ENCODE measurements at places on chromosomes 3 and 15.

DNA sequence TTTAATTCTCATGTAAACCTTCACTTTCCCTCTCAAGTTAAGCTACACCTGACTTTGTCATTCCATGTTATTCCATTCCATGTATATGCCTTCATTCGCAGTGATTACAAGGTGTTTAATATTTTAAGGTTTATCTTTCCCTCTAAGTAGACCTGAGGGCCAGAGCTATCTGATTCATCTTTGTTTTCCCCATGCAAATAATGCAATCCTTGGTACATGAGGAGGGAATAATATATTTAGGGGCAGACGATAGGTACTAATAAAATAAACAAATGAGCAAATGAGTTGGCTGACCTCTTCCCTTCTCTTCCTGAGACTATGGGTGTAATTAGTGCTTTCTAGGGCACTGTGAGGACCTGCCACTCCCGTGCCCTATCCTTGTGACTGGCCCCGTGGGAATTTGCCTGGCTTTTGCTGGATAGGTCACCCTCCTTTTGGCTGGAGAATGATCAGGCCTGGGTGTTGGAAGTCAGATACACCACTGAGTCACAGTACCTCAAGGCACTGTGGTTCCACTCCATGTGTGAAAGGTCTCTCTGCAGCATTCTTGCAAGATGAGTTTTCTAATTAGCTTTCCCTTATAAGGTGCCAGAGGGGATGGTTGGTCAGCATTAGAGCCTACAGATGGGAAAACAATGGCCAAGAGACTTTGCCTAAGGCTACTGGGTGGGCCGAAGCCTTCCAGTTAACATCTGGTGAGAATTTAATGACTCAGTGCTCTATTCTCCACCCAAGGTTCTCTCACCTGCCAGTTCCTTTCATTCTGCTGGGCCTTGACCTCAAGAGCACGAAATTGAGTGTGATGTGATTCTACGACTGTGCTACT lies 183.2 kb downstream of the P3H2 start:
- no peak for DNase-seq

DNA sequence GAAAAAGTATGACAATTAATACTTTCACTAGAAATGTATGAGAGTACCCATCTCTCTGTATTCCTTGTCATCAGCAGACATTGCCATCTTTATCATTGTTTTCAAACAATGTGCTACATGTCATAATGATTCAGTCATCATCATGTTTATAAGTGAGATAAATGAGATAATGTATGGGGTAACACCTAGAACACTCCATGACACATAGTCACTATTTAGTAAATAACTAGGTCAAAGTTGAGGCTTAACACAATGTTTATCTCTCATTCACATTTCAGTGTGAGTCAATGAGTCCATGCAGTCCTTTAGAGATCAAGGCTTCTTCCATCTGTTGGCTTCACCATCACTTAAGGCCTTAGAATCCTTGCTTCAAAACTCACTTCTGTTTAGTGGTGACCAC lies 70.0 kb downstream of the NLGN1 start:
- DNase-seq, result no peak

GRCh38 chr15:60935130-60935529 lies 294.0 kb downstream of the RORA start:
- DNase-seq, result no peak

DNA sequence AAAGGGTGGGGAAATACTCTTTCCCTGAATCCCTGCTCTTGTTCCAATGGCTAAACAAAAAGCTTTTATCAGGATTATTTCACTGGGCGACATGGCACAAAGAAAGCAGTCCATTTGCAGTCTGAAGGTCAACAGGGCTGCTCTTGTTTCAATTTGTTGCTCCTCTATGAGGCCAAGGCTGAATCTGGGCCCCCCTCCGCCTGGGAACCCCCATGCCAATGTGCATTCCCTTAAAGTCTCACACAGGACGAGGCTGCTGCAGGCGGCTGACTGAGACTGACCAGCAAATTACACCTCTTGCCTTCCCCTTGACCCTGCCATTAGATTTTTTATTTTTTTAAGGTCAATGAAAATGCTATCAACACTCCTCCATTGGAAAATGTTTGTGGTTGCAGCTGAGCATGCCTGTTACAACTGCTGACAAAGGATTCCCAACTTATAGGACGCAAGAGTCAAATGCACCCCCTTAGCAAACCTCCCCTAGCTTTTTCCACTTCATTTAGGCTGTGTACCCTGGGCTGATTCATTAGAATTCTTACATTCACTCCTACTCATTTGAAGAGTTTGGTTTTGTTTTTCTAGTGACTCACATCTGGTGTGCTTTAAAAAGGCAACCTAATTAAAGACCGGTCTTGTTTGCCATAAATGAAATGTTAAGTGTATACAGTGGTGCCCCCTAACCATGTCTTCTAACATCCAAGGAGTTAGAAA lies 60.8 kb upstream of the ARHGEF3 start:
- DNase-seq, result no peak

GRCh38 chr3:180631317-180631716 lies 29.4 kb downstream of the TTC14 start:
- no peak for DNase-seq

DNA sequence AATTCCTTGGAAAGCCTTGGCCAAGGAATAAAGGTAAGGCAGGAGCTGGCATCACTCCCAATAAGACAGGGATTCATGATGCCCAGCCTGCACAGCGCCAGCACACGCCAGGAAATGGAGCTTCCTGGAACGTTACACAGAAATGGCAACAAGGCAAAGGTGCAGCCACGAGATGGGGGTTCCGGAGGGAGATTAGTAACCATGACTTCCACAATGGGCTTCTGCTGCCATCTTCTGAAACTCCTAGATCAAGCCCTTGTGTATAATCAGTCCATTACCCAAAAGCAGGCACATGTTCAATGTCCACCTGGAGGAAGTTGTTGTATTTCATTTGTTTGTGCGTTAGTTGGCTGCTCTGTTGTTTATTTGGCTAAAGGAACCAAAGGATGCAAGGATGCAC lies 131.2 kb upstream of the TRIM42 start:
- DNase-seq, result no peak

- no peak for DNase-seq
Measured at GRCh38 chr3:88003115-88003755, 55.6 kb downstream of the CGGBP1 start.

DNA sequence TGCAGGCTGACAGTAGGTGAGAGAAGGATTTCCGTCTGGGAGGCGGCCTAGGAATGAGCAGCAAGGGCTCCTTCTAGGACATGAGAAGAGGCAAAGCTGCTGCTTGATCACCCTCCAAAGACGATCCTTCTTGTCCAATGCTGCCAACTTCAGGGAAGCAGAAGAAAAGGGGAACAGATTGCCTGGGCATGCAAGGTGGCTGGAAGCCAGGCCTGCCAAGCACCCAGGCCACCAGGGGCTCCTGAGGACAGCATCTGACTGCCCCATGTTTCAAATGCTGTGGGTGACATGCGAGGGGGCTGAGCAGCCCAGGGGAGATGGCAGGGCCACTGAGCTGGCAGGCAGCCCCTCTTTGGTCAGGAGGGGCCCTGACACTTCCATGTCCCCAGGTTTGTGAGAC lies 3.3 kb upstream of the GRIP2 start:
- no peak for DNase-seq

DNA sequence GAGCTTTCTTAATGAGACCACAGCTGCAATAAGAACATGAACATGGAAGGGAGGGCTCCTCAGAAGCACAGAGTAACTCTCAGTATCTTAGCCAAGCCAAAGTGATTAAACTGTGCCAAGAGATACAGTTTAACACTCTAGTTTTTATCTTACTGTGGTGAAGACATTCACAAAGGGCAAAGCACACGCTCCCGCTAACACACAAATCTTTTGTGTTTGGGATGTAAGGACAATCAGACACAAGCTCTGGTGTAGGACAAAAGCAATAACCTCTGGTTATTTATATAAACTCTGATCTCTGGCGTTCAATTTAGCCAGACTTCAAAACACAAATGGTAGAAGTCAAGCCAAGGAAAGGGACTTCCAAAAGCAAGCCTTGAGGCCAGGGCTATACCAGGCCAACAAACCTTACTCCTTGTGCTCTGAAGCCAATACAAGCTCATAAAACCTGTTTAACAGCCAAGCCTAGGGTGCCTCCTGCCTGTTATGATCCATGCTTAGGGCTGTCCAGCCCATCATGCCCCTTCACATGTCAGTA lies 27.8 kb downstream of the DPH3 start:
- no peak for DNase-seq
